ENCODE measurements at places on chromosomes 3 and 15. TPM values are rescaled to one million over a fixed set of nuclear protein-coding genes. Genes with fewer than 3 reads are reported as not detected.

DNA sequence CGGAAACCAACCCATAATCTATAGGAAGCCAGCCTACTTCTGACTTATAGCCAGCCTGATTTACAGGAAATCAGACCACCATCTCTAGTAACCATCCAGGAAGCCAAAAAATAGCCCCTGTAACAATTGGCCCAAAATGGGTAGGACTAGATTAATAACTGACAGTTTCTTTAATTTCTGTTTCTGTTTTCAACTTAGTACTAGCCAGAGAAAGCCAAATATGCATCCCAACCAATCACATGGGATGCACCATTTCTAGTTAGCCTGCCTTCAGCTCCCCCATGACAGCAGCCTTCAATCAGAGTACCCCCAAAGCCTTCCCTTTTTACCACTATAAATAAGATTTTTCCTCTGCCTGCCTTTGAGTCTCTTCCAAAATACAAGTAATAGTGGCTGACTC, 239.1 kb upstream of the GADL1 start:
- DNase-seq = no peak
- H3K36me3 ChIP-seq = no peaks in the 10 kb centered on the region
- H3K4me3 ChIP-seq = no peak overlapping the region
- no peaks in the 10 kb centered on the region for H3K27me3 ChIP-seq

GRCh38 chr3:24294150-24294549, 200.5 kb downstream of the THRB start:
- no peaks in the 10 kb centered on the region for H3K27me3 ChIP-seq
- H3K4me3 ChIP-seq = no peak overlapping the region
- no peak overlapping the region for H3K27ac ChIP-seq
- H3K4me1 ChIP-seq = peaks cover 4% of the 10 kb centered on the region

DNA sequence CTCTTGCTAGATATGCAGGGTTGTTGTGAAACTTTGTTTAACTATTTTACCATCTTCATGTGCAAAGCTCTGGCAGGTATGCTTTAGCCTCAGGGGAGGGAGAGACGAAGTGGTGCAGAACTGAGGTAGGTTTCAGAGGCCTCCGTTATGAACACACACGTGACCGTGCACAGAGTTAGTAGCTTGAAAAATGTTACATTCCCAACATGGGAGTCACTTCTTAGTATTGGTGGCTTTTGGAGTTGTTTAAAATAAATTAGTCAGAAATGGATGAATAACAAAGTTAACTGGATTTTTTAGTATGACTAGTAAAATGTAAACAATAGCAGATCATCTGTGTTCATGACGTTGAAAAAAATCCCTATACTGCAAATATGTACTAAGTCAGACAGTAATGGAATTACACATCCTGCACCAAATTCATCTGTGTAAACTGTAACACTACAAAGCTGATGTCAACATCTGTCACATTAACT, 279.6 kb downstream of the KLF13 start:
- H3K4me1 ChIP-seq = peaks cover 16% of the 10 kb centered on the region
- no peaks in the 10 kb centered on the region for H3K27me3 ChIP-seq
- no peaks in the 10 kb centered on the region for H3K36me3 ChIP-seq
- peak overlapping the region; percentile 38 for H3K27ac ChIP-seq
- no peak for DNase-seq
- no peak overlapping the region for H3K4me3 ChIP-seq

GRCh38 chr3:170585008-170585936, 603 bp downstream of the SLC7A14 start:
- H3K4me1 ChIP-seq = no peaks in the 10 kb centered on the region
- no peak overlapping the region for H3K4me3 ChIP-seq
- DNase-seq = no peak

- peak; percentile 81 for DNase-seq
- peaks cover 4% of the 10 kb centered on the region for H3K4me1 ChIP-seq
- no peaks in the 10 kb centered on the region for H3K36me3 ChIP-seq
- H3K27me3 ChIP-seq = no peaks in the 10 kb centered on the region
- H3K27ac ChIP-seq = no peak overlapping the region
Observed at GRCh38 chr15:89177633-89178306, 43.6 kb downstream of the RLBP1 start.

Gene TMOD2
- 3.9 TPM for total RNA-seq

Gene SLC22A13
- total RNA-seq = 0.77 TPM
